NCI-H526 treated with DMSO at 0.1 percent for 48 hours (cell line): ENCODE measurements at places on chromosomes 7 and 10.

DNA sequence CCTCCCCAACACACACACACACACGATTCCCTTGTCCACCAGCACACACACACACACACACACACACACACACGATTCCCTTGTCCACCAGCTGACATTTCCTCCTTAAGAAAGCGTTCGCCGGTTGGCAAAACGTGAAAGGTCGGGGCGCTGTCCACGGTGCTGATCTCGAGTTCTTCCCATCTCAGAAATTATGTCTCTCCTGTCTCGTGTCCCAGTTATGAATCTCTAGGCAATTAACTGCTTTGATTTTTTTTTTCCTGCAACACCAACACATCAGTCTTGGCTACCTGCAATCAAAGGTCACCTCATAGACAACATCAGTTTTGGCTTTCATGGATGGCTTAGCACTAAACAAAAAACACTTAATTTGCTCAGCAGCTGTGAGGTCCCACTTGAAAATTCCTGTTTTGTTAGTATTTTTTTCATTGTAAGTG, 1.9 kb downstream of the INA start:
- DNase-seq, result no peak

DNA sequence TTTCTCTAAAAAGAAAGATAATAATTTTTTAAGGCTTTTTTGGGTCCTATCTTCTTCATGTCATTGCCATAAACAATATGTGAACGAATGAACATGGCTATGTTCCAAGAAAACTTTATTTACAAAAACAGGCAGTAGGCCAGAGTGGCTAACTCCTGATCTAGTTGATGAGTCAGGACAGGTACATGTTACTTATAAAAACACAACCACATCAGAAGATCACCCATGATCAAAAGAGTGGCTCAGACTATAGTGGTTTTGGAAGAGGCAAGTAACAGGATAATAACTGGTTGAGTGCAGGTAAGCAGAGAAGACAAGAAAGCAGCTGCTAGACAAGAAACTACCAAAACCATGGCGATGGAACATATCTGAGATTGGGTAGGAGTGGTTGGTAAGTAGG, 468.7 kb downstream of the KCNMA1 start:
- DNase-seq, result no peak

DNA sequence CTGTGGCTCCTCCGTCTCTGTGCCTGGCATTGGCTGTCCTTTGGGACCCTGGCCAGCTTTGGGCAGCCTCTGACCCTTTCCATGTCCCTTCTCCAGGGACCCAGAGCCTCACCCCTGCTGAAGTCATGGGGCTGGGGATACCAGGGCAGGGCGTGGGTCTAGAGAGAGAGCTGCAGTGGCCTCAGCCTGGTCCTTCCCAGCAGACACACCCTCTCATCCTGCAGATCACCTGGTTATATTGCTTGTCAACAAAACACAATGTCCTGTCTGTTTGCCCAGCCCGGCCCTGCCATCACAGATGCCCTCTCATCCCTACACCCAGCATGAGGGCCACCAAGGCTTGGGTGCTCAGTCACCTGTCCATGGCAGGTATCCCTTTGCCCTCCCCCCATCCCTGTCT, 1.8 kb downstream of the MUC17 start:
- DNase-seq, result no peak

- DNase-seq, result peak; percentile 64
These were observed at the start of gene ADRB1 for GRCh38 chr10:114043532-114044246. Gene ADRB1, plus strand, starts transcription at chr10:114043866. Its CDS starts 267 bp downstream, at chr10:114044133.

- DNase-seq, result no peak
These were observed 132.1 kb downstream of the STRA8 start for GRCh38 chr7:135365721-135366120.

DNA sequence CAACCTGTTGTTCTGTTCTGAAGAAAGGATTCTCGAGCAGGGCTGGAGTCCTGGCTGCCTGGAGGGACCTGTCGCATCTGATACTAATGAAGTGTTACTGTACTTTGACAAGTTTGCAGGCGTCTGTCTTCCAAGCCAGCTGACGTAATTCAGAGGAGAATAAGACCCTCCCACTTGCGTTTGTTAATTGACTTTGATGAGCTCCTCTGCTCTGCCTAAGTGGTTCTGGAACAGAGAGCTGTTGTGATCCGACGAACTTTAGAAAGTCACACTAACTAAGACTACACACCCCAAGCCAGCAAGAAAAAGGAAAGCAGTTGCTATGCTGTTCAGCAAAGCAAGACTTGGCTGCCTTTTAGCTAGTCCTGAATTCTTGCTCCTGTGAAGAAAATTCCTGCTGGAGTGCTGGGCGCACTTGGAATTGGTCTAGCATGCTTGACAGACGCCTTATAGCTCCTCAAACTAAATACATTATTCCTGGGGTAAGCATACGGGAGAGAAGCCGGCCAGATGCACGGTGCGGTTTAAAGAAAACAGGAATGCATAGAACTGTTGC, 200.3 kb downstream of the CACNB2 start:
- DNase-seq, result no peak

DNA sequence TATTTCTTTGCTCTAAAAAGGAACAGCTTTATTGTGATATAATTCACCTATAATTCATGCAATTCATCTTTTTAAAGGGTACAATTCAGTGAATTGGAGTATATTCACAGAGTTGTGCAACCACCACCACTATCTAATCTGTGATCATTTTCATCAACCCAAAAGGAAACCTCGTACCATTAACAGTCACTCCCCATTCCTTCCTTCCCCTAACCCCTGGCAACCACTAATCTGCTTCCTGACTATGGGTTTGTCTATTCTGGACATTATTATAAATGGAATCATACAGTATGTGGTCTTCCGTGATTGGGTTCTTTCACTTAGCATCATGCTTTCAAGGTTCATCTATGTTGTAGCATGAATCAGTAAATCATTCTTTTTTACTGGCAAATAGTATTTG, 52.3 kb downstream of the MKI67 start:
- no peak for DNase-seq

DNA sequence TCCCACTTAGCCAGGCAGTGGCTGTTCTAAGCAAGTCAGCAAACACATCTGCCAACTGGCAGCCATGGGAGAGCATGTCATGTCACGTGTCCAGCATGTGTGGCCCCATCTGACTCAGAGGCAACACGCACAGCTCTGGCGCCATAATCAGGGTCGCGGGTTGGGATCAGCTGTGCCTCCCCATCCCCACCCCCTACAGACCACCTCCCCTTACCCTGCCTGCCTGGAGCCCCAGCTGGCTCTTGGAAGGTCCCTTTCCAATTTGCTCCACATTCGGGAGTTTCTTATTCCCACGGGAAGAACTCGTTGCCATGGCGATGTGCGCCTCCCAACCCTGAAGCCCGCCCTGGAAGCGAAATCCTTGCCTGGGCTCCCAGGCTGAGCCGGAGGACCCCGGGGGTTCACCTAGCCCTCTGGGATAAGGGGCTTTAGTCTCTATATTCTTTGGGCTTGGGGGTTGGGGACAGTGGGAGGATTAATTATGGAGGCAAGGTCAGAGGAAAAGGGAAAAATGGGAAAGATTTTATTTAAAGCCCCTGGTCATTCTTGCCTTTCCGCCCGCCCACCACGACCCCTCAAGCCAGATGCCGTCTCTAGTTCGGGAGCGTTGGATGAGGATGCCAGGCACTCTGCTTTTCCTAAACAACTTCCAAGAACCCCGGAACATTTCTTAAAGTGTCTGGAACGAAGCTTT, 283.7 kb downstream of the ZEB1 start:
- no peak for DNase-seq

GRCh38 chr10:108789919-108790318, 1133.4 kb downstream of the XPNPEP1 start:
- DNase-seq, result no peak

GRCh38 chr7:47478926-47479711, 102.8 kb downstream of the TNS3 start:
- no peak for DNase-seq

DNA sequence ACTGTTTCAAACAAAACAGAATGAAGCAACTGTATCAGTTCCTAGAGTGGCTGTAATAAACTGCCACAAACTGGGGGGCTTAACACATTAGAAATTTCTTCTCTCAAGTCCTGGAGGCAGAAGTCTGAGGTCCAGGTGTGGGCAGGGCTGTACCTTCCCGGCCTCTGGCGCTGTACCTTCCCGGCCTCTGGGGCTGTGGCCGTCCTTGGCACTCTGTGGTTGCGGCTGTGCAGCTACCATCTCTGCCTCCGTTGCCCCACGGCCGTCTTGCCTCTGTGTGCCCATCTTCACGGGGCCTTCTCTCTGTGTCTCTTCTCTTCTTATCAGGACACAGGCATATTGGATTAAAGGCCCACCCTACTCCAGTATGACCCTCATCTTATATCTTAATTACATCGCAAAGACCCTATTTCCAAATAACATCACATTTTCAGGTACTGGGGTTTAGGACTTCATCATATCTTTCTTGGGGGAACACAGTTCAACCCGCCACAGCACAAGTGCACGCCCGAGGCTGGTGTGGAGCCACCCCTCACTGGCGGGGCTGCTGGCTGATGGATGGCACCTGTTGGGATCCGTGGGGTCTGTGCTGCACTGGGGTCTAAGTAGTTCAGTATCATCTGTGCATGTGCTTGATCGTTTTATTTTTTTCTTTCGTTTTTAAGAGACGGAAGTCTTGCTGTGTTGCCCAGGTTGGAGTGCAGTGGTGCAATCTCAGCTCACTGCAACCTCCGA, 123.2 kb downstream of the ACTR3B start:
- DNase-seq, result no peak

- DNase-seq, result no peak
These were observed 252.6 kb upstream of the INHBA start for GRCh38 chr7:41955451-41955850.

GRCh38 chr7:137204246-137204645, 139.3 kb downstream of the PTN start:
- no peak for DNase-seq

- no peak for DNase-seq
These were observed 222.6 kb downstream of the MGMT start for GRCh38 chr10:129689671-129690071.

DNA sequence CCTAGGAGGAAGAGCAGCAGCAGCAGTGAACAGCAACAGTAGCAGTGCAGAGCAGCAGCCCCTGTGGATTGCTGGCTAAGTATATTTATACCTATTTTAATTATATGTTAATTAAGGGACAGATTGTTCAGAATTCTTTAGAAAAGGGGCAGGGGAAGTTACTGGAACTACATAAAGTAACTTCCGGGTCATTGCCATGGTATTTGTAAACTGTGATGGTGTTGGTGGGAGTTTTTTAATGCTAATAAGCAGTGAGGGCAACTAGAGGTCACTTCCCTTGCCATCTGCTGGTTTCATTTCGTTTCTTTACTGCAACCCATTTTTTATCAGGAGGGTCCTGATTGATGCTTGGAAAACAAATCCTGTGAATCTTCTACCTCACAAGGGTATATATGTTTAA, 229.8 kb upstream of the PODXL start:
- DNase-seq, result no peak

DNA sequence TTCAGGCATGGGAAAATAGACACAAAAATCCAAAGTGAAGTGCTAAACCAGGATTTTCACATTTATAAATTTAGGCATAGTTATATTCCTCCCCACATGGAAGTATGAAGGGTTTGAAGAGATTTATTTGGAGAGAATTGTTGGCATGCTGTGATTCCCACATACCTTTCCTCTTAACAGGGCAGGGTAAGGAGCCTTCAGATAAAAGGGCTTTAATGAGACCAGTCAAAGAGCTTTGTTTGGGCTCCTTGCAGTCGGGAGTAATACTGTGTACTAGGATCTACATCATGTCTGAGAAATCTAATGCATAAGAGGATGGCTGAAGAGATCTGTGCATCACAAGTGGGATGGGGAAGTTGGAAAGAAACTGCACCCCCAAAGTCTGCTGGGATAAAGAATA, 140.8 kb upstream of the PTN start:
- no peak for DNase-seq

DNA sequence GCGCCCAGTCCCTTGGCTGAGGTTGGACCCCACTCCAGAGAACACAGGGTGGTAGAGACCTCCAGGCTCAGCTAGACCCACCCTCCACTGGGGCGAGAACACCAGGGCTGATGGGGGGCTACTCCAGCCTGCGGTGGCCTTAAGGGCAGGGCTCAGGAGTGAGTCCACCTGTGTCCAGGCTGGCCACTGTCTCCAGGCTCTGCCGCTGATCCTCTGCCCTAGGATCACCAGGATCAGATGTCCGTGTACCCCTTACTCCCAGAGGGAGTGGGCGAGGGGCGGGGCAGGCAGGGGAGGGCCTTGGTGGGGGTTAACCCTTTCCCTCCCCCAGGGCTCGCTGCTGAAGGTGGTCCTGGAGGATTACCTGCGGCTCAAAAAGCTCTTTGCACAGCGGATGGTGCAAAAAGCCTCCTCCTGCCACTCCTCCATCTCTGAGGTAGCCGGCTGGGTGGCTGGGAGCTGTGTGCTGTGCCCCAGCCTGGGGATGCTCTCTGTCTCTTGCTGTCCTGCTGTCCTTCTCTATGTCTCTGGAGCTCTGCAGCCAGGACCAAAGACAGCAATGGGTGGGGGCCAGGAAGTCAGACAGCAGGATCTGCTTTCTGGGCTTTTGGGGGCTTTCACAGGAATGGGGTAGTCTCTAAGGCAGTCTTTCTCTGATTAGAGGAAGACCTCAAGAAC, 38.0 kb downstream of the PSAP start:
- no peak for DNase-seq

- DNase-seq, result no peak
These were observed 24.9 kb downstream of the TRRAP start for GRCh38 chr7:98903246-98903645.

GRCh38 chr7:115145512-115145911, 223.6 kb downstream of the MDFIC start:
- DNase-seq, result no peak

DNA sequence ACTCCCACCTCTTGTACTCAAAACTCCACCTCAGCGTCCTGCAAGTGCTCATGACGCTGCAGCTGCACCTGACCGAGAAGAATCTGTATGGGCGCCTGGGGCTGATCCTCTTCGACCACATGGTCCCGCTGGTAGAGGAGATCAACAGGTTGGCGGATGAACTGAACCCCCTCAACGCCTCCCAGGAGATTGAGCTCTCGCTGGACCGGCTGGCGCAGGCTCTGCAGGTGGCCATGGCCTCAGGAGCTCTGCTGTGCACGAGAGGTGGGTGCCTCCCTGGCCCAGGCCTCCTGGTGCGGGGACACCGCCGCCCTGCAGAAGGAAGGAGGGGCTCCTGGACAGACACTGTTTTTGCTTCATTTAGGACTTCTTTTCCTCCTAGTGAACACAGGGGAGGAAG, 10.3 kb downstream of the INTS15 start:
- no peak for DNase-seq

DNA sequence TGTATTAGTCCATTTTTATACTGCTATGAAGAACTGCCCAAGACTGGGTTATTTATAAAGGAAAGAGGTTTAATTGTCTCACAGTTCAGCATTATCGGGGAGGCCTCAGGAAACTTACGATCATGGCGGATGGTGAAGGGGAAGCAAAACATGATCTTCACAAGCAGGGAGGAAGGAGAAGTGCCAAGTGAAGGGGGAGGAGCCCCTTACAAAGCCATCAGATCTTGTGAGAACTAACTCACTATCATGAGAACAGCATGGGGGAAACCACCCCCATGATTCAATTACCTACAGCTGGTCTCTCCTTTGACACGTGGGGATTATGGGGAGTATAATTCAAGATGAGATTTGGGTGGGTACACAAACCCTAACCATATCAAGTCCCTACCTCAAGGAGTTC, 85.4 kb downstream of the JAZF1 start:
- no peak for DNase-seq

- no peak for DNase-seq
These were observed 24.1 kb upstream of the HPS1 start for GRCh38 chr10:98470850-98471249.

- no peak for DNase-seq
These were observed 62.8 kb upstream of the ADGRA1 start for GRCh38 chr10:133024704-133025557.
